Bronchial smooth muscle cell (primary cell): ENCODE measurements at places on chromosomes 5 and 9. TPM values are rescaled to one million over a fixed set of nuclear protein-coding genes. Genes with fewer than 3 reads are reported as not detected.

CLTB gene
- total RNA-seq = 65.6 and 103 TPM in 2 replicates

FRMD3 gene
- 0.26 and 0.79 TPM in 2 replicates for total RNA-seq

TCF7 gene
- total RNA-seq = 2.8 and 3.9 TPM in 2 replicates

SLC6A18 gene
- not detected in 2 replicates for total RNA-seq

IFNA2 gene
- not detected in 2 replicates for total RNA-seq

MARCHF3 gene
- total RNA-seq = 5.0 and 6.4 TPM in 2 replicates

FAM200C gene
- total RNA-seq = 3.0 and 3.2 TPM in 2 replicates

FBP1 gene
- total RNA-seq = not detected in 2 replicates

HSD17B3 gene
- total RNA-seq = not detected in 2 replicates

BRINP1 gene
- total RNA-seq = 0.09 TPM in 1 of 2 replicates, not detected in the other

NR5A1 gene
- total RNA-seq = not detected in 2 replicates

NFX1 gene
- total RNA-seq = 22.2 and 23.9 TPM in 2 replicates

CAVIN4 gene
- total RNA-seq = 0.79 and 1.6 TPM in 2 replicates

PDCD1LG2 gene
- 1.9 and 2.7 TPM in 2 replicates for total RNA-seq

LCNL1 gene
- 0.16 and 0.34 TPM in 2 replicates for total RNA-seq

PCDHGB2 gene
- 3.0 and 4.1 TPM in 2 replicates for total RNA-seq

SLC34A3 gene
- not detected in 2 replicates for total RNA-seq

DMRT2 gene
- not detected in 2 replicates for total RNA-seq

RNF208 gene
- total RNA-seq = 0.09 and 0.16 TPM in 2 replicates

EXOSC3 gene
- 27.3 and 43.3 TPM in 2 replicates for total RNA-seq
